Muscle of back (tissue), 13 donors: ENCODE measurements at places on chromosomes 5 and 9. TPM values are rescaled to one million over a fixed set of nuclear protein-coding genes. Genes with fewer than 3 reads are reported as not detected.

DNA sequence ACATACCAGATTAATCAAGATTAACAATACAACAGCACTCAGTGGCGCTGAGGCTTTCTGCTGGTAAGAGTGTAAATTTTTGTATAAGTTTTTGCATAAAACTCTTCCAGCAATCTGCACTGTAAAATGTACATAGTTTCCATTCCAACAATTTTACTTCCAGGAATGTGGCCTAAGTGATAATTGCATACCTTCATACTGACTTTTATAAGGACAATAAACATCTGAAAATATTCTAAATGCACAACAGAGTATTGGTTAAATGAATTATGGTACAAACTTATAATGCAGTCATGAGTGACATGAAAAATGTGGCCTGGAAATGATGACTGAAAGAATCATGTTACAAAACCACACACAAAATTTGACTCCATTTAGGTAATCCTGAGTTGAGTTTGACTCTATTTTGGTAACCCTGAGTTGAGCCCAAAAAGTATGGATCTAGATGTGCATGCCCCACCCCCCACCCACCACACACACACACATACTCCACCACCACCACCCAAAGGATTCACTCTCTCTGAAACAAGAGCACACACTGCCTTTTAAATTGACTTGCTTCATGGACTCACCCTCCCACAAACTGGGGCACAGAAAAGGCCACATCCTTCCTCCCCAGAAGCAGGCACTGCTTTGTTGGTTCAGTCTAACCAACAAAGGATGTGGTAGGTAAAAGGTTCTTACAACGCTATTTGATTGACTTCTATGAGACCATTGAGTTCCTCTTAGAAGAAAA lies 137.6 kb downstream of the SUSD1 start:
- DNase-seq, result peak; percentile 95

- no peak for DNase-seq
These were observed 10.1 kb upstream of the FOXI1 start for GRCh38 chr5:170095646-170096045.

GRCh38 chr9:69993110-69993509 lies 50.5 kb upstream of the MAMDC2 start:
- DNase-seq, result no peak

- peak; percentile 92 for DNase-seq
These were observed 51.9 kb downstream of the TGFBI start for GRCh38 chr5:136080483-136081216.

NUP188 gene
- polyA plus RNA-seq, result 31.7 TPM

- no peak for DNase-seq
These were observed 59.5 kb downstream of the PARP8 start for GRCh38 chr5:50725800-50726474.

DNA sequence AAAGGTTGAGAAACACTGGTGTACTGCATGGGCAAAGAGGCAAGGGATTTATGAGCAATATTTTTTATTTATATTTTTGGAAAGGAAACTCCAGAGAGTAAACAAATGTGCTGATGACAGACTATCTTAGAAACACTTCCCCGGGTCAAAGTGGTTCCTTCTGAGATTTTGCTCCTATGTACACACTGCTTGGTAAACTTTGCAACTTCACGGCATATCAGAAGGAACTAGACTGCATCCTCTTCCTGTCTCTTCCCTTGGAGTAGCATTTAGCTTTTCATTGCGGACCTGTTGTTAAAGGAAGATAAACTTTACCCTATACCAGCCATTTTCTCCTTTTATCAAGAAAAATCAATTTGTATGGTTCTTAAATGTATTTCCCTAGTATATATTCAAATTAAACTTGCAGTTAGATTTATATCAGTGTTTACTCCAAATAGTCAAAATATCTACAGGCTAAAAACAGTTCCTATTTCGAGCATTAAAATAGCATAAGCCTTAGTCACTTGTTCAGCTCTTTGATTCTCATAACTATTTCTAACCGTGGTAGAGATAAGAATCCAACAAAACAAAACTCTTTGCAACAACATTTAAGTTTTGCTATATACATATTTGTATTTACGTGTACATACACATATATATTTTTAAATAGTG lies 48.0 kb upstream of the LRRC19 start:
- DNase-seq, result no peak

DNA sequence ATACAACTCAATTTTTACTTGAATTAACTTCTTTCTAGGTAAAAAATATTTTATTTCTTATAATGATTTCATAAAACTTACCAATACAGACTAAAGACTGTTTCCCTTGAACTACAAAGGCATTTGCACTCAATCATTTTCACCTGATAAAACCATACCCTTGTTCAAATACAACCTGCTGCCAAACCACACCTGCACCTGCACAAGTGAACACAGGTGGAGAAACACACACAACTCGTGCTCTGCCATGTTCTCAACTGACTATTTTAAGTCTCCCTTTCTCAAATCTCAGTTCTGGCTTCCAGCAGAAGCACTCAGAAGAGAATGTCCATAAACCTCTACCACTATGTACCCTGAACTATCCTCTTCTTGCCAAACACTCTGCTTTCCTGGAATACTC lies 1892.1 kb downstream of the MAT2B start:
- DNase-seq, result no peak

AQP7 gene
- 2.1 TPM for polyA plus RNA-seq

DNA sequence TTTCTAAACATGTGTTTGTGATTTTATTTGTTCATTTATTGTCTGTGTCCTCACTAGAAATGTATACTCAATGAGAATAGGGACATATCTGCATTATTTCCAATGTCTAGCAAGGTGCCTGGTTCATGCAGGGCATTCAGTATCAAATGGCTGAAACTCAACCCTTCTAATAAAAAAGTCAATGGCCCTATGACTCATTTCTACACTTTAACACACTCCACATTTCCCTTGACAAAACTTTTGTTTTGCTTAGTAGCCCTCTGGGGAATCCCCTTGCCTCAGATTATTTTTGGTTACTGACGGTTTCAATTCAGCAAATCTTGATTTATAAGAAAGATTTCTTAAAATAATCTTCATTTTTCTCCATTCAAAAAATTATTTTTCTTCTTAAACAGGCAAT lies 206.0 kb upstream of the DMRTA1 start:
- no peak for DNase-seq

DNA sequence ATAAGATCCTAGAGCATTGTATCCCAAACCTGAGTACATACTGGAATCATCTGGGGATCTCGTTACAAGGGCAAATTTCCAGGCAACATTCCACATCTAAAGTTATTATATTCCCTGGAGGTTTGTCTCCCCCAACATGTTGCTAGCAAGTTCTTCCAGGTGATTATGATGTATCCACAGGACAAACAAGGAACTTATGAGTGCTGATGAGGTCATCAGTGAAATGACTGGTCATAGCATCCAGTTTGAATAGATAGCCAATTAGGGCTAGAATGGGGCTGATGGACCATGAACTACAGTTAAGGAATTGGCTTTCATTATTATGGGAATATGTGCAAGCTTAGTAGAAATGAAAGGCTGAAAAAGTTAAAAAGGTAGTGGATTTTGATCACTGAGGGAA lies 115.2 kb downstream of the CWC27 start:
- DNase-seq, result no peak

GRCh38 chr5:157259699-157260098 lies 6.2 kb upstream of the CYFIP2 start:
- DNase-seq, result no peak

GCNT4 gene
- 0.09 TPM for polyA plus RNA-seq

PPP3R2 gene
- polyA plus RNA-seq, result not detected

- no peak for DNase-seq
These were observed 51.3 kb downstream of the DPYSL3 start for GRCh38 chr5:147458581-147458980.

STING1 gene
- polyA plus RNA-seq, result 27.9 TPM

- no peak for DNase-seq
These were observed 102.8 kb downstream of the IRX1 start for GRCh38 chr5:3698412-3698811.

RECK gene
- 27.9 TPM for polyA plus RNA-seq
